Natural killer cell (primary cell): ENCODE measurements at places on chromosomes 3 and 15. TPM values are rescaled to one million over a fixed set of nuclear protein-coding genes. Genes with fewer than 3 reads are reported as not detected.

PCLAF gene
- 1.4 TPM for total RNA-seq

DNA sequence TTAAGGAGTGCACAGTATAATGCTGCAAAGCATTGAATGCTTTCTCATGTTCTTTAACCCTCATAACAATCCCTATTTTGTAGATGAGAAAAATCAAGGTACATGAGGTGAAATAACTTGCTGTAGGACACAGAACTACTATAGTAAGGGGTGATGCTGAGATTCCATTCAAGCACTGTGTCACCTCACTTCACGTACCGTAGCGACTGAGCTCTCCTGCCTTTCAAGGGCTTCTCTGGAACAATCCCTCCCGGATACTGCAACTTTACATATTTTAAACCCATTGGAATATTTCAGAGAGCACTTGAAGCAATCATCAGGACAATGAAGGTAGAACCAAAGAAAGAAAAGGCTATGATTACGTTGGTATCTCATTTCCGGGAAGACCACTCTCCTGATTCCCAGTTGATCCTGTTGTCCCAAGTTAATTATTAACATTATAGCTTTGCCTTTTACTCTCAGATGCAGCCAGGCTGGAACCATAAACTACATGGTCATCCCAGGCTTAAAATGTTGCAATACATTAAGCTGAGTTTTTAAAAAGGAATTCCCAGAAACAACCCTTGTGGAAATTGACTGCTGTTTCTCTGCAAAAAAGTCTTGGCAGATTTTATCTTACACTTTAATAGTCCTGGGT, 252.2 kb upstream of the IGF1R start:
- no peaks in the 10 kb centered on the region for H3K4me1 ChIP-seq
- no peaks in the 10 kb centered on the region for H3K27me3 ChIP-seq
- H3K36me3 ChIP-seq = no peaks in the 10 kb centered on the region
- no peak overlapping the region for H3K4me3 ChIP-seq

AP4E1 gene
- total RNA-seq = 14.1 TPM

DNA sequence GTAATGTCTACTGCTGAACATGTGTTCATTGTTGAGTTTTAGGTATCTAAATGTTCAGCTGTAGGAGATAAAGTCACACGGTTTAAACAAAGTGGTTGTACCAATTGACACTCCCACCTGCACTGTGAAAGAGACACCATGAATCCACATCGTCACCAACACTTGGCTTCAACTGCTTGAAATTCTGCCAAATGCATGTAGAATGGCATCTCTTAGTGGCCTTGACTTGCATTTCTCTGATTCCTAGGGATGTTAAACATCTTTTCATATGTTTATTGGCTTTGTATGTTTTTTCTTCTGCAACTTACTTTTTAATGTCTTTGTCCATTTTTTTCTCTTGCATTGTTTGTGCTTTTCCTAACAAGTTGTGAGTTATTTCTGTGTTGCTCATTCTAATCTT, 43.4 kb downstream of the RPLP1 start:
- H3K27ac ChIP-seq = no peak overlapping the region
- H3K36me3 ChIP-seq = no peaks in the 10 kb centered on the region
- no peak for DNase-seq
- H3K27me3 ChIP-seq = no peaks in the 10 kb centered on the region
- H3K4me3 ChIP-seq = no peak overlapping the region
